Esophagus mucosa (tissue), 1 donor: ENCODE measurements at places on chromosomes 2 and 18.

DNA sequence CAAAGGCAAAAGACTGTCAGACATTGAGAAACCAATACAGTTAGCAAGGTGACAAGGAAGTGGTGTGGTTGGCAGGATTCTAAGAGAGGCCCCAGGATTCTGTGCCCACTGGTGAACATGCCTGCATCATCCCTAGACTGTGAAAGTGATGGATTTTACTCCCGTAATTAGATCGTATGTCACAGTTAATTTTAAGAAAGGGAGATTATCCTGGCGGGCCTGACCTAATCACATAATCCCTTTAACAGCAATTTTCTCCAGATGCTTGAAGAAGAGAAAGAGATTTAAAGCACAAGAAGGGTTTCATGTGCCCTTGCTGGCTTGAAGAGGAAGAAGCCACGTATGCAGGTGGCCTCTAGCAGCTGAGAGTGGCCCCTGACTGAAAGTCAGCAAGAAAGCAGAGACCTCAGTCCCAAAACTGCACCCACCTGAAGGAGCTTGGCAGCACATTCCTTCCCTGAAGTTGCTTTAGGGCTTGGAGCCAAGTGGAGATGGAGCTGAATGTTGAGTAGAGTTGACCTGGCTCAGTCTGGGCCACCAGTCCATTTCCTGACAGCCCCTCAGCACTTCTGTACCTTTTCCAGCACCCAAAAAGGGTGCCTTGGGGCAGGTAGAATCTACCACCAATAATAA, 49.1 kb downstream of the GTF3C3 start:
- ATAC-seq = no peak

- no peak for ATAC-seq
Measured at GRCh38 chr2:99822474-99823207, 319.7 kb downstream of the AFF3 start.

GRCh38 chr2:44450806-44451205, 89.1 kb downstream of the CAMKMT start:
- ATAC-seq = no peak

- peak; percentile 44 for ATAC-seq
Measured at GRCh38 chr2:185676316-185676715, 62.3 kb upstream of the FSIP2 start.

DNA sequence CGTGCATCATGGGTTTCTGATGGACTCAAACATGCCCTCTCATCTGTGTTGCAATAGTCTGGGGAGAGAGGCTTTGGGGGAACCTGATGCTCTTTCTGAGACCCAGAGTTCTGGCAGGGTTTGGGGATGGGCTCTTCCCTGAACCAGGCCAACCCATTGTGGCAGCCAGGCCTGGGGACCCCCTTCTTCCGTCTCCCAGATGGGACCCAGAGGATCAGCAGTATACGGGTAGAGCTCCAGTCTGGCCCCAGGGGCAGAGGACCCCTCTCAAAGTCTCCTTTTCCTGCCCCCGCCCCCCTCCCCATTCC, 333.7 kb downstream of the DYSF start:
- no peak for ATAC-seq

DNA sequence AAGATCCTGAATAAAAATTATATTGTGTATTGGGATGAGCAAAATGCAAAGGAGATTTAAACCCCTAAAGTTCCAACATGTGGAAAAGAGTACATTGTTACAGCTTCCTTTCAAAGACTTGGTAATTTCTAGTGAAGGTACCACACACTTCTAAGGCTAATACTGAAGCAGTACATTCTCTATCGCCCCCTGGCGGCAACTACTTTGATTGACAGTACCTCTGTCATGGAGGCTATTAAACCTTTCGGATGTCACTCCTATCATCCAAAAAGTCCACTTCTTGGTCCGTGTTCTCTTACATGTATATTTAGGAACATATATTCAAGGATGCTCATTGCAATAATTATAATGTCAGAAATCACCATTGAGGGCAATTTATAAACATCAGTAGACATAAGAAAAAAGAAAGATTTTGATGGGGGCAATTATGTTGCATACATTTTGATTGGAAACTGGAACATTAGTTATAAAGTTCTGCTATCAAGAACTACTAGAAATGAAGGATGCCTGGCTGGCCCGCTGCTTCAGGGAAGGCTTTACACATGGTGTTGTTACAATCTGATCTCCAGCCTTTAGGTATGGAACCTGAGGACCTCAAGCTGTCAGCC, 601.6 kb downstream of the CPS1 start:
- peak; percentile 52 for ATAC-seq

GRCh38 chr18:55090564-55091188, 131.4 kb upstream of the CCDC68 start:
- no peak for ATAC-seq

DNA sequence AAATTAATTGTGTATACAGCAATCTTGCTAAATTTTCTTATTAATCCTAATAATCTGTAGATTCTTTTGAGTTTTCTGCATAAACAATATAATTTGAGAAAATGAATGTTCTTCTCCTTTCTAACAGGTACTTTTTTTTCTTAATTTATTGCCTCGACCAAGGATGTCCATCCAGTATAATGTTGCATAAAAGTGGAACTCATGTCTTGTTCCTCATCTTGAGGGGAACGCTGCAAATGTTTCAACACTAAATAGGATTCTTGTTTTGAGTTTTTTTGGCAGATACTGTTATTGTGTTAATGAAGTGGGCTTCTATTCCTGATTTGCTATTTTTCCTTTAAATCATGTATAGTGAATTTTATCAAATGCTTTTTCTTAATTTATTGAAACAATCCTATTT, 244.4 kb upstream of the REV1 start:
- ATAC-seq = no peak

DNA sequence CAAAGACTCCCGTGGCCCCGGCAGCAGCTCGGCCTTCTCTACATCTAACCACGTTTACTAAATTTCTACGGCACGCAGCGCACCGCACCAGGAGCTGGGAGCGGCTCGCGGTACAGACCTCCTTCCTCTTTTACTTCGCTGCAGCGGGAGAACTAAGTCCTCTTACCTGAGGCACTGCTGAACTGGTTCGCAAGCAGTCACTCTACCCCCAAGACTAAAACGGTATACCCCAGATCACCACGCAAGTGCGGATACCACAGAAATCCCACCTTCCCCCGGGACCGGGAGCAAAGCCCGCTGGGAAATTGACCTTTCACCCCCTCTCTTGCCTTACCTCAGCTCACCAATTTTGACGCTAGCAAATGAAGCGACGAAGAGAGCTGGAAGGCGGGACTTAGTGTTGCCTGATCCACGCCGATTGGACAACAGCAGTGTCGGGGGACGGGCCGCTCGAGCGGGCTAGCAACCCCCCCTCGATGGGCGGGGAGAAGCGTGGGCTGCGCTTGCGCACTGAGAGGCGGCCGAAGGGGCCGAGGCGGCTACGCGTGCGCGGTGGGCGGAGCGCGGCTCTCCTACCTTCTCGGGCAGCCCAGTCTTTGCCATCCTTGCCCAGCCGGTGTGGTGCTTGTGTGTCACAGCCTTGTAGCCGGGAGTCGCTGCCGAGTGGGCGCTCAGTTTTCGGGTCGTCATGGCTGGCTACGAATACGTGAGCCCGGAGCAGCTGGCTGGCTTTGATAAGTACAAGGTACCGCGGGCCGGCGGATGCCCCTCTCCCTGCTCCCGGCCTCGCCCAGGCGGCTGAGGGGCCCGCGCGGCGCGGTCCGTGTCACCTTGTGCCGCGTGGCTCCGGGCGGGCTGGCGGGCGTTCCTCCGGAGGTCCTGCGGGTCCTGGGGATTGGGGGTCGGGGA, at the start of gene SELENOI:
TSS of gene SELENOI (plus strand) at position 599 of the 909 bp plus-strand sequence. CDS start at position 689, 90 bp downstream.
- ATAC-seq = peak; percentile 99

GRCh38 chr18:28127763-28128658, 48.9 kb downstream of the CDH2 start:
- no peak for ATAC-seq

- ATAC-seq = no peak
Measured at GRCh38 chr2:32962690-32963089, 15.9 kb downstream of the LTBP1 start.

DNA sequence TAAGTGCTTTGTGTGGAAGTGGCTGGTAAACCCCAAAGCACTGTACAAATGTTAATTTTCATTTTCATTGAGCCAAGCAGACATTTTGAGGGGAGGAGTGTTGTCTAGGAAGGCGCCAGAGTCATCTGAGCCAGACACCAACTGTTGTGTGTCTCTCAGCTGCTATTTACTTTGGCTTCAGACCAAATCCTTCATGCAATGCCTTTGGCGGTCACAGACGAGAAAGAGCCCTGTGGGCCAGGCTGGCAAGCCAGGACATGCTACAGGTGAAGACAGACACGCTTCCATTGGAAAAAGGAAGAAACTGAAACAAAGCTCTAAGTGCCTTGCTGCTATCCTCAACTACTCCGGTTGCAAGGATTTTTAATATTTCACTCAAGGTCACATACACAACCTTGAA, 115.4 kb upstream of the CDC42EP3 start:
- peak; percentile 94 for ATAC-seq

DNA sequence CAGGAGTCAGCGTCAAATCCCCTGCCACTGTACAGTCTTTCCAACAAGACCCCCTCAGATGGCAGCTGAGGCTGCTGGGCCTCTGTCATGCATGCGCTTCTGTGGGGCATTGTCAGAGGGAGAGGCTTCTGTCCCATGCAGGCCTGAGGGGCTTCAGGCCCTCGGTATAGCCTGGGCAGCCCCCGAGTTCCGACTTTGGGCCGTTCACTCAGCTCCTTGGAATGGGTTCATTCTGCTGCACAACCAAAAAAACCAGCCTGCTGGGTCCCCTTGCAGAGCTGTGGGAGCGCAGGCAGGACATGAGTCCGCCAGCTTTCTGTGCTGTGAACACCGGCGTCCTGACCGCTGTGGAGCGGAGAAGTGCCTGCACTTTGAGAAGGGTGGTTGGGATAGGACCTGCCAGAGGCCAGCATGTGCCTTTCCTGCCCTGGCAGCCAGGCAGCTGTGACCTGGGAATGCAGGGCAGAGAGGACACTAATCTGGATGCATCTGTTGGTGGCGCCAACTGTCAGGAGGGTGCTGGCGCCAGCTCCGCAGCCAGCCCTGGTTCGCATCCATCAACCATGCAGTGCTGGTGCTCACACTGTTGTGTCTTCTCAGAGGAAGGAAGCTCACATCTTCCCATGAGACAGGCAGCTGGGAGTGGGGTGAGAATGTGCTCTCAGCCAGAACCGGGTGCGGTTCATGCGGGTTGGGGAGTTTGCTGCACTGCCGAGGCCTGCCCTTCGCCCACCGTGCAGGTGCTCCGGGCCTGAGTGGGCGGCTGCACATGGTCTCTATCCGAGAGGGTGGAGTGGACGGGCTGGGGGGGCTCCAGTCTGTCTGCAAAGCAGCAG, 14.3 kb downstream of the ARHGEF4 start:
- ATAC-seq = peak; percentile 16

- no peak for ATAC-seq
Measured at GRCh38 chr18:55735199-55735855, 147.3 kb upstream of the TCF4 start.

DNA sequence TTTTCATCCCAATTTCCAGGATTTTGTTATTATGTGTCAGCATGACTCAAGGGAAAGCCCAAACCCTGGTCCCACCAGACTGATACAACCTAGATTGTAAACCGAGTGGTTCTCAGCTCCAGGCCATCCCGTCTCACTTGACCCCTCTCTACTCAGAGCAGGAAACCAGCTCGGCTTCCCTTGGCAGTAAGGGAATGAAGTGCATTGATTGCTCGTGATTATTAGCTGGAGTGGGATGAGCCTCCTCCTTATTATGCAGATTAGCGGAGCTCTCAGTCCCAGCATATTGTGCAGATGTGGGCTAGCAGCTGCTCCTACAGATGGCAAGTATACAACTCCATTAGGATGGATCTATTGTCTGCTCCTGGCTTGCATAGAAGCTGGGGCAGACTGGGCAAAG, 167.6 kb downstream of the LNPK start:
- no peak for ATAC-seq

DNA sequence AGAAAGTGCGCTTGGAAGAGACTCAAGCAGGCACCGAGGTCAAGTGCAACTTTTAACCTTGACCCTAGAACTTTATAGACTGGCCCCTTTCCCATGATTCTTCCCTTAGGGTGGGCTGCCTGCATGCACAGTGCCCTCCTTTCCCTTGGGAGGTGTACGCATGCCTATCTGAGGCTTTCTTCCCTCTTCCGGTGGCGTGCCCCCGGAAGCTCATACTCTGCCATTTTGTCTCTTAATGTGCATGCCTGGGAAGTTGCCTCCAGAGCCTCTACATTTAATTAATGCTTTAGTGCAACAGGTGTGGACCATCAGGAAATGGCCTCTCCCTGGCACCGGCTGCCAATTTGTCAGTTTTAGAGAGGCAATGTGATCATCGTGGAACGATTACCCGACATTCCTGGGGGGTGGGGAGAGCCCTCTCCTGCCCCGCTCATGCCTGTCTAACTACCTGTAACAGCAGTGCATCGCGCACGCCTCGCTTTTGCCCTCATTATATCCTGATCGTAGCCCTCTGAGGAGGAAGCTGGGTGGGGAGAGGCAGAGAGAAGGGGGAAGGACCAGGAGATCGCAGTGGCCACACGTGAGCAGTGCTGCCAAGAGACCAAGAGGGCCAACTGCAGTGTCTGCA, 194.8 kb downstream of the TFCP2L1 start:
- no peak for ATAC-seq

- ATAC-seq = no peak
Measured at GRCh38 chr2:84865181-84865783, 15.6 kb downstream of the TRABD2A start.

GRCh38 chr2:212078103-212078502, 460.5 kb downstream of the ERBB4 start:
- no peak for ATAC-seq

DNA sequence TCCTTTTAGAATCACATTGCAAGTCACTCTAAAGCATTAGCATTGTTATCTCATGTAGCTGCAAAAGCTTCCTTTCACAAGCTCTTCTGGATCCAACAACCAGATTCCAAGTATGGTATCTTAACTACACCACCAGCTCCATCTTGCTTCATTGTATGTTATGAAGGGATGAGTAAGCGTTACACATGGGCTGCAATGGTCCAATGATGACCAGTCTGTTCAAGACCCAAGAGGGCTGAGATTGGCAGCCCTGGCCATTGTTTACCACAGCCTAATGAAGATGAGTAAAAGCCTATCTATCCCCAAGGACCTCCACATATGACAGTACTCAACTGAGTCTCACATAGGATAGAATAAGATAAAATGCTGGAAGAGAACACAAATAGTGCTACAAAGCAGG, 6.3 kb downstream of the CFLAR start:
- ATAC-seq = no peak

GRCh38 chr2:236529606-236530005, 40.0 kb upstream of the ACKR3 start:
- no peak for ATAC-seq

DNA sequence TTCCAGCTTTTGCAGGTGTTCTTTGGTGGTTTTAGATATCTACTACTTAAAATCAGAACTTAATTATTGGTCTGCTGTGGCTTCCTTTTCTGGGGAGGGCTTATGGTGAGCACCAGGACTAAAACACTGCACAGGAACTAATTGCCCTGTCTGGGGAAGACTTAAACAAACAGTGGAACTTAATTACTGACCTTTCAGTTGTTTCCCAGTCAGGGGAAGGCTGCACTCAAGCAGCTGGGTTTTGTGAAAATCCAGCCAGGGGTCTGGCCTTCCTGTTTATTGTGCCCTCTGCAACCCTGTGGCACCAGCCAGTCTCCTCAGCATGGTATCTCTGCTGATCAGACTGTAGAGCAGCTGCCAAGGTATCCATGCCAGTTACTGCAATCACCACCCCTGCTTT, 398.2 kb downstream of the ADCYAP1 start:
- no peak for ATAC-seq

- no peak for ATAC-seq
Measured at GRCh38 chr2:175074478-175074877, 69.3 kb upstream of the CHN1 start.
